ENCODE measurements at places on chromosomes 13 and 19. TPM values are rescaled to one million over a fixed set of nuclear protein-coding genes. Genes with fewer than 3 reads are reported as not detected.

ZNF677 gene
- 17.3 TPM for total RNA-seq

IL17D gene
- total RNA-seq = 1.4 TPM

C19orf67 gene
- total RNA-seq = not detected

APLP1 gene
- total RNA-seq = 11.0 TPM

SGCG gene
- 1.3 TPM for total RNA-seq

MCEMP1 gene
- total RNA-seq = not detected

SBSN gene
- 5.2 TPM for total RNA-seq

BCKDHA gene
- 22.9 TPM for total RNA-seq

GRK1 gene
- total RNA-seq = not detected

ZNF772 gene
- total RNA-seq = 22.4 TPM

GPR183 gene
- not detected for total RNA-seq

ODAD3 gene
- total RNA-seq = 1.0 TPM

SLC25A41 gene
- 0.17 TPM for total RNA-seq

ZGLP1 gene
- 0.16 TPM for total RNA-seq

LGALS7B gene
- 1.9 TPM for total RNA-seq

MICU2 gene
- total RNA-seq = 39.2 TPM

TUBB4A gene
- total RNA-seq = not detected

NMRK2 gene
- not detected for total RNA-seq

PRR20C gene
- total RNA-seq = not detected

Data from bronchial smooth muscle cell (primary cell).